A549 treated with ZK216348 at 1 μM for 4 hours (cell line): ENCODE measurements at places on chromosomes 5 and 9. TPM values are rescaled to one million over a fixed set of nuclear protein-coding genes. Genes with fewer than 3 reads are reported as not detected.

The ZDHHC12 gene
- total RNA-seq: 49.6 to 96.9 TPM (median 93.3 TPM) in 5 replicates

The PCDH1 gene
- total RNA-seq: 1.6 to 4.8 TPM (median 3.1 TPM) in 5 replicates

The RASEF gene
- 5.6 to 9.5 TPM (median 8.2 TPM) in 5 replicates for total RNA-seq

The RPL37 gene
- 2,536 to 3,435 TPM (median 2,733 TPM) in 5 replicates for total RNA-seq
